ENCODE measurements at places on chromosomes 16 and 17.

DNA sequence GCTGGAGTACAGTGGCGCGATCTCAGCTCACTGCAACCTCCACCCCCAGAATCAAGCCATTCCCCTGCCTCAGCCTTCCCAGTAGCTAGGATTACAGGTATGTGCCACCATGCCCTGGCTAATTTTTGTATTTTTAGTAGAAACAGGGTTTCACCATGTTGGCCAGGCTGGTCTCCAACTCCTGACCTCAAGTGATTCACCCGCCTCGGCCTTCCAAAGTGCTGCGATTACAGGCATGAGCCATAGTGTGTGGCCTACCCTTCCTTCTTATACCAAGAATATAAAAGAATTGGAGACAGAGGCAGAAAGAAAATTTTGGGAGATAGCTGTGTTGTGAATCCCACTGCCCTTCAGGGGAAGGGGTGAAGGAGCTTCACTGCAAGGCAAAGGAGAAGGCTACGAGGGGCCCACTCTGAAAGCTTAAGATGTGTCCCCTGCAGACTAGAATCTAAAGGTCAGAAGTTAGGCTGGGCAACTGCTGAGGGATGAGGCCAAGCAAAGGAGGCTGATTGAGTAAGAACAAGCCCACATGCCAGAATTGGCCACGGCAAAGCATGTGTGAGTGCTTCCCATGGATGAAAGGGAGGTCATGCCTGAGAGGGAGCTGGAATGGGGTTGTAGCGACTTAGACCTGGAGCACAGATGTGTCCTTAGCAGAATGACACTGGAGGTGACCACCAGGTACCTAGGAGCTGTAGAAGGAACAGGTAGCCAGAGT is 8.4 kb upstream of the CRYBA1 start:
- DNase-seq = no peak

- no peak for DNase-seq
Measured at GRCh38 chr17:67256075-67256732, 11.2 kb upstream of the HELZ start.

- no peak for DNase-seq
Measured at GRCh38 chr17:12983991-12984884, 33.6 kb downstream of the ELAC2 start.

- DNase-seq = no peak
Measured at GRCh38 chr16:9683677-9684076, 498.6 kb downstream of the GRIN2A start.

GRCh38 chr16:88102597-88102996 is 151.4 kb downstream of the BANP start:
- DNase-seq = no peak

DNA sequence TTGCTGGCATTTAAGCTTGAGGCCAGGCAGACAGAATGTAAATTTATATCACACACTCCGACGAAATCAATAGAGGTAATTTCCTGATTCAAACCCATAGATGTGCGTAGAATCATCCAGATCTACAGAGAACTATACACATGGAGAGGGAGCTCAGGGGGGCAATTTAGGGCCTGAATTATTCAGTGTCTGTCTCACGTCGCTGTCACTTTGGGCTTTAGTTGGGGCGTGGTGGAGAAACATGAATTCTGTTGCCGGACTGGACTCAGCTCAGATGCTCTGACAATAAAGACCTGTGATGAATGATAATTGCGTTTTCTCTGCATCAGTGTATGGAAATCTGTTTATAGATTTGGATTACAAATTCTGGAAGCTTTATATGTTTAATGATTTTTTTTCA is 32.5 kb upstream of the HS3ST2 start:
- no peak for DNase-seq

DNA sequence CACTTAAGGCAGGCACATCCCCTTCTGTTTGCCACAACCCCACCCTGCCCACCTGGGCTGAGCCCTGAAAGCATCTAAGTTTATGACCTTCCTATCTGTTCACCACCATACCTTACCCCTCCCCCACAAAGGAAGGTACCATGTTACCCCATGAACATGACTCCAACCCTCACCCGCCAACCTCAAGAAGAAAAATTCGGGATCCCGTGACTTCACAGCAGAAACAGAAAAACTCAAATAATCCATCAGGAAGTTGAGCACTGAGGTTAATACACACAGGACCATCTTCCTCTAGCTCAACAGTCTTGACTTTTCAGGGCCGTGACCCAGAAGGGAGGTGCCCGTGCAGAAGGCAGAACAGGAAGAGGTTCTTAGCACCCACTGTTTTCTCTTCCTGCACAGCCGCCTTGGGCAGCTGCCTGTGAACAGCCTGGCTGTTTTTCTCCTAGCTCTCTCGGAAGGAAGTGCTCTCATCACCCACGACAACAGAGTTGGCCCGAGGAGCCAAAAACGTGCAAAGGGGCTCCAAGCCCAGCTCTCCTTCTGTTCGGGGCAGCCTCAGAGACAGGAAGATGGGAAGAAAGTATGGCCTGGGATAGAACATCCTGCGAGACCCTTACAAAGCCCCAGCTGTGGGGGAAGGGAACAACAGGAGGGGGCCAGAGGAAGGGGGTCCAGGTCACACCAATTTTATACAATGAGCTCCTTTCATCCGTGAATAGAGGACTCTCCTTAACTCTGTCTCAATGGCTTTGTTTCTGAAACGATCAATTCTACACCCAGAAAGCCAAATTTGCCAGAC is 101.1 kb downstream of the XYLT1 start:
- no peak for DNase-seq

GRCh38 chr17:12995106-12995895 is 22.5 kb downstream of the ELAC2 start:
- no peak for DNase-seq

GRCh38 chr17:951325-952132 is 28.0 kb downstream of the NXN start:
- DNase-seq = peak; percentile 94

DNA sequence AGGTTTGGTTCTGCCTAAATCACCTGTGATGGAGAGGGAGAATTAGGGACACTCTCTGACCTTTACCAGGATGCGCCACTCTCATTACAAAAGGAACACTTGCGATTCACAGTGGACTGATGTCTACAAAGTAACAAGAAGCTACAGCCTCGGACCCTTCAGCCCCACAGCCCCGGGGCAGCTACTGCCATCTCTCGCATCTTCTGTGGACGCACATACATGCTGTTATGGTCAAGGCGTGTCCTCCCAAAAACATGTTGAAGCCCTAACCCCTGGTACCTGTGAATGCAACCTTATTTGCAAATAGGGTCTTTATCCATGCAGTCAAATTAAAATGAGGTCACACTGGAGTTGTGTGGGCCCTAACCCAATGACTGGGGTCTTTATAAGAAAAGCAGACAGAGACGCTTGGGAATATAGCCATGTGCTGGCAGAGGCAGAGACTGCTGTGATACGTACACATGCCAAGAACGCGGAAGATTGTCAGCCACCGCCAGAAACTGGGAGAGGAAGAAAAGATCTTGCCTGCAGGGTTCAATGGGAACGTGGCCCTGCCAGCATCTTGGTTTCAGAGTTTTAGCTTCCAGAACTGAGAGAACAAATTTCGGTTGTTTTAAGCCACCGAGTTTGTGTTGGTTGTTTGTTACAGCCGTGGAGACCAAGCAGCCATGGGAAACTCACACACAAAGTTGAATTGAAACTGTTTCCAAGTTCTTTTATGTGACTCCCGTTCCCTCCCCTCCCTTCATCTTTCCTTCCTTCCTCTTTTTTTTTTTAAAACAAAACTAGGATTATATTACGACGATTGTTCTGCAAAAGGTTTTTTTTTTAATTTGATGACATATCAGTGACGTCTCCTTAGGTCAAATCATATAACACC is 23.1 kb downstream of the ATP2C2 start:
- DNase-seq = no peak

GRCh38 chr16:71883849-71884638 is at the start of gene ZNF821:
TSS of gene ZNF821 (minus strand) at chr16:71884182. CDS start at chr16:71879946, 4,236 bp downstream.
- DNase-seq = peak; percentile 93

DNA sequence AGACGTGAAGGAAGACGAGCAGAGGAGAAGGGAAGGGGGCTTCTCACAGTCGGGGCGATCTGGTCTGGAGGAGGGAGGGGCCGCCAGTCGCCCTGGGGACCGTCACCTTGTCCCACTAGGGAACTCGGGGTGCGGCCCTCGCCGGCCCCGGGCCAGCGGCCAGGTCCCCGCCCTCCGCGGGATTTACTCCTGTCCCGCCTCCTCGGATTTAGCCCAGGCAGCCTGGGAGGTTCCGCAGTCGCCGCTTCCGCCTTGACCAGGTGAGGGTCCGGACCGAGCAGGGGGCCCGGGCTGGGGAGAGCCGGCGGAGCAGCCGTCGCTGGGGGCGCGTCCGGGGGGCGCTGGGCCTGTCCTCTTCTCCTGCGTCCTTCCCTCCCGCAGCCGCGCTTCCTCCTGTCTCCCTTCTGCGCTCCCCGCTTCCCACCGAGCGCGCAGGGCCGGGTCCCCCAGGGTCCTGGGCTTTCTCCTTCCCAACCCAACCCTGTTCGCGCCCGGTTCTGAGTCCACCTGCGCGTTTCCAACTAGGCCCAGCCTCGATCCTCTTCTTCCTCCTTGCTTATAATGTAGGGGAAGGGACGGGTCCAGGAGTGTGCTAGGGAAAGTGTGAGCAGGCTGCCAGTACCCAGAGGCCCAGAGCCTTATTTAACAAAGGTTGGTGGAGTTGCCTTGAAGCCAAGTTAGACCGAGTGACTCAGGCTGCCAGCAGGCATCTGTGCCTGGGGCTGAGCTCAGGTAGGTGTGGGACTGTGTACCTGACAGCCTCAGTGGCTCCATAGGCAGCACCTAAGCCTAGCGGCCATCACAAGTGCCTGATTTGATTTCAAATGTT is at the start of gene TNK1:
Gene TNK1, plus strand, starts transcription at position 235 of the 829 bp plus-strand sequence. CDS start 1,838 bp downstream, outside the sequence.
- peak; percentile 51 for DNase-seq

DNA sequence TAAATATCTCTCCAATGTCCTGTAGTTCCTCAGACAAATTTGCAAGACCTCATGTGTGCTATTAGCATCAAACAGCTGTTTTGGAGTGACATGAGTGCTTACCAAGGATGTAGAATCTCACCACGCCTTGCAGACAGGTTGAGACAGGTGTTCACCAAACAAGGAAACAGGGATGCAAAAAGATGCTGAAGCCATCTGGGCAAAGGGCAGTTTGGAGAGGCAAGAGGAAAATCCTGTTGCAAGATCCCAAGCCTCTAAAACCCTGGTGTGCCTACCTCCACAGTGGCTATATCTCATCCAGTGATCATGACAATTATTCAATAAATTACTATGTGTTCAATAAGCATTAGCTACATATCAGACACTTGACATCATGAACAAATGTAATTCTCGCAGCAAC is 373.7 kb downstream of the SOX9 start:
- DNase-seq = no peak

DNA sequence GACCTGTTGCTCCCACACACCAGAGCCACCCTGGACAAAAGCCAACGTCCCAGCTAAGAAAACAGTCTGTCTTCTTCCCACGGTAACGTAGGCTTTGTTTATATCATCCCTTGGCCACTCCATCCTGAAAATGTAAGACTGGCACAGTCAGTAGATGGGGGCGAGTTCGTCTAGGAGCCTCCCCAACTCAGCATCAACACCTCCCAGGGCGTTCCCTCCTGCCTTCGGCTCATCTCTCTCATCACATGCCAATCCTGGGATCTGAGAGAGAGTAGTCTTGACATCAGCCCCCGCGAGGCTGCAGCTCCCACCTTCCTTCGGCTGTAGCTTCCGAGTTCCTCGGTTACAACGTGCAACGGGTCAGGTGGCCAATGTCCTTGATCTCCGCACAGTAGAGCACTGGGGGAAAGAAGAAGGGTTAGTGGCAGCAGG is 894 bp downstream of the RNF227 start:
- no peak for DNase-seq

GRCh38 chr16:57233944-57234706 is 10.9 kb upstream of the ARL2BP start:
- DNase-seq = no peak

DNA sequence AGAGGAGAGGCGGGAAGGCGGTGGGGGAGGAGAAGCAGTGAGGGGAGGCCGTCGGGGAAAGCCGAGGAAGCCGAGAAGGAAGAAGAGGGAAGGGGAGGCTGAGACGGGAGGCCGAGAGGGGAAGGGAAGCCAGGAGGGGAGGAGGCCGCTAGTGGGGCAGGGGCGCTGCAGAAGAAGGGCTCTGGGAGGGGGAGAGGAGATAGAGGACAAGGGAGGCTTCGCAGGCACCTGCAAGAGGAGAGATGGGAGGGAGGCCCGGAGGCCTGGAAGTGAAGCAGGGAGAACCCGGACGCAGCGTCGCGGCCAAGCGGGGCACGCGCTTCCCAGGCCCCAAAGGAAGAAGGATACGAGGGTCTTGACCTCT is 2.3 kb downstream of the C17orf58 start:
- DNase-seq = peak; percentile 42

GRCh38 chr16:31452631-31453106 is 6.6 kb upstream of the ARMC5 start:
- DNase-seq = no peak

DNA sequence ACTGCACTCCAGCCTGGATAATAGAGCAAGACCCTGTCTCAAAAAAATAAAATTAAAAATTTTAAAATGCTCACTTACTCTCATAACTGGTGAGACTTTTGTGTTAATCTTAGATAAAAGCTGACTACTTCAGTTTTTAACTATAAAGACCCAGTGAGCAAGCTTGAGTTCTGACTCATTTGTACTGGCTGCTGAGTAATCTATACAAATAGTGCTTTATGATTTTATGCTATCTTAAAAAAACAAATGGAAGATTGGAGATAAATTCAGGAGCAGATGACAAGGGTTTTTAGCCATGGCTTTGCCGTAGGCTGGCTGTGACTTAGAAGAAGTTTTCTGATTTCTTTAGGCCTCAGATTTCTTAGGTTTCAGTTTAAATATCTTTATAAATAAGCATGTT is 30.5 kb downstream of the SNTB2 start:
- no peak for DNase-seq

DNA sequence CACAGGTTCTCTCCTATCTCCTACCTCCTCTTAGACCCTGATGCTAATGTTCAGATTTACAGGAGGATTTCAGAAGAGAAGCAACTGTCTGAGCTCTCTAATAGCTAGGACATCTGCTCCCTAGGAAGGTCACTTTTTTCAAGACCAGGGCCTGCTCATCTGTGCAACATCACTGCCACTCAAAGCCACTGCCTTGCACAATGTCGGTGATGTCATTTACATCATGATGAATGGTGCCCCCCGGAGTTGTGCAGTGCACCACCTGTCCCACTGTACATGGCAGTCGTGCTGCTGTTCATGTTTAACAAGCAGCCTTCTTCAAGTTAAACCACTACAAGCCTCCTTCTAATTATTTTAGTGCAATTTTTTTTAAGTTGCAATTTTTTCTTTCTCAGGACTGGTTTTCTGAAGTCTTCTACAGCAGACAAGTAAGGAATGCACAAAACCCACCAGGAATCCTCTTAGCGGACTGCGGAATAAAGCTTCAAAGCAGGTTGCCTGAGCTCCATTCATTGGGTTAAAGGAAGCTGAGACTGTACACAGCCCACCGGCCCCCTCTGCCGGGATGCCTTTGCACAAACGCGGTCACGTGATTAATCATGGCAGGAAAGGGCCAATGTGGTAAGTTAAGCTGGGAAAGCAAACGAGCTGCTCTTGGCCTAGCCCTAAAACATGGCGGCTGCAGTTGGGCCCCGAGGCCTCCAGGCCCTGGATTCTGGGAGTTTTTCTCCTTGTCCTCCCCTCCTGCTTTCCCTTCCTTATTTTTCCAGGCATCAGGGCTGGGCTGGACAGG is 74.1 kb downstream of the MYH11 start:
- DNase-seq = peak; percentile 70
